Kidney (tissue), 22 donors: ENCODE measurements at places on chromosomes 7 and 10. TPM values are rescaled to one million over a fixed set of nuclear protein-coding genes. Genes with fewer than 3 reads are reported as not detected.

Gene CALHM3
- not detected for total RNA-seq

Gene MKX
- 1.3 TPM for total RNA-seq

Gene LFNG
- 18.4 TPM for total RNA-seq

Gene TPK1
- total RNA-seq: 15.5 TPM

Gene FEZF1
- total RNA-seq: not detected

Gene CH25H
- 3.2 TPM for total RNA-seq

Gene PAX4
- not detected for total RNA-seq

Gene ZNF239
- total RNA-seq: 4.7 TPM

Gene CYP3A7
- not detected for total RNA-seq
